ENCODE measurements at places on chromosomes 6 and 20.
A peak's percentile ranks its signal among the peaks of the same experiment; 100 is the strongest.

GRCh38 chr20:6502219-6502618, 265.3 kb upstream of the BMP2 start:
- no peak for DNase-seq

DNA sequence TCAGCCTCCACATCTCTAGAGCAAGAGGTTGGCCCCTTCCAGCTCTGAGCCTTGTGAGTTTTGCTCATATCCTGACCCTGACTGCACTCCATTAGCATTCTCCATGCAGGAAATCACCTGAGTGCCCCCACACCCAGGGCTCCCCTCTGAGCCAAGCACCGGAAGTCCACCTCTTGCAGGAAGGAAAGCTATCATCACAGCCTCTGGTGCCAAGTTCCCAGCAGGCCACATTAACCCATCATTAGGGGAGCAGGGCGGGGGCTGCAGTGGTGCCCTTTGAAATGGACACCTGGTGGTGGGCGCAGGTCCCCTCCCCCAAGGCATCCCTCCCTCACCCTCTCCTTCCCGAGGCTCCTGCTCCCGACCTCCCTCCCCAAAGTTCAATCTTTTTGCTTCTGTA, 16.1 kb downstream of the GRM4 start:
- no peak for DNase-seq

GRCh38 chr6:116461932-116462885, 1.0 kb downstream of the CALHM6 start:
- no peak for DNase-seq

- no peak for DNase-seq
These were observed 9.9 kb downstream of the BPIFA2 start for GRCh38 chr20:33177866-33178265.

DNA sequence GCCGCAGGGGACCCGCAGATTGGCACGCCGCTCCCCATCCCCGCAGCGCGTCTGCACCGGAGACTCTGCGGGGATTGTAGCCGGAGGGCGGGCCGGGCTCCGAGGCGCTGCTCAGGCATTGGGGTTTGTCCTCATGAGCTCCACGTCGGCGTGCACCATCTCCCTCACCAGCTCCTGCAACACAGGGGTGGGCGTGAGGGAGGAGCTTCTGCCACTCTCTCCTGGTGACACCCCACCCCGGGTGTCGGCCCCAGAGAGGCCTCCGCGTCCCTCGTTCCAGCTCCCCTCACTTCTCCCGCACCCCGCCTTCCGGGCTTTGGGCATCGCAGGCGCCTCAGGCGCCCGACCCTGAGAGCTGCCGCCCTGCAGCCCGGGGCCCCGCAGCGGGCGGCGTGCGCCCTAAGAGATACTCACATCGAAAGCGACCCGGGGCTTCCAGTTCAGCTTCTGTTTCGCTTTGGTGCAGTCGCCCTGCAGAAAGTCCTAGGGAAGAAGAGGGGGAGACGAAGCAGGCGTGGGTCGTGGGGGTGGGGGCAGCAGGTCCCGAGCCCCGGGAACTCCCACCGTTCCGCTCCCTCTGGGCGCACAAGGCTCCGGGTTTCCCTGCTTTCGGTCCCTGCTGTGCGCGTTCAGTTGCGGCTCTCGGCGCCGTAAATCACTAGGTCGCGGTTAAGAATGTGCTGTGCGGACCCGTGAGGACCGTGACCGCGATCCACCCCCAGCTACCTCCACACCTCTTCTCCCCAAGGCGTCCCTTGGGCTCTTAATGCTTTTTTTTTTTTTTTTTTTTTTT, 14.5 kb downstream of the FOXC1 start:
- no peak for DNase-seq

DNA sequence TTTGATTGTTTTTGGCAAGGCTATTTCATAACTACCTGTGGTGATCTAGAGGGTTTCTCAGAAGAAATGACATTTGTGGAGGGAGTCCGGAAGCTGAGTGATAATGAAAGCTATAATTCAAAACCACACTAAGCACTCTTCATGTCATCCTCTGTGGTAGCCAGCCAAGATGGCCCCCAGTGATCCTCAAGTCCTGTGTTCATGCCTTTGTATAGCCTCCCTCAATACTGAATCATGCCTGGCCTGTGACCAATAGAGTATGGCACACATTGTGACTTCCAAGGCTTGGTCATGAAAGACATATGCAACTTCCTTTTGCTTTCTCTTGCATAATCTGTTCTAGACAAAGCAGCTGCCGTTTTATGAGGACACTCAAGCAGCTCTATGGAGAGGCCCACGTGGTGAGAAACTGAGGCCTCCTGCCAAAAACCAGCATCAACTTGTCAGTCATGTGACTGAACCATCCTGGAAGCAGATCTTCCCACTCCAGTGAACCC, 12.8 kb upstream of the DNAAF9 start:
- no peak for DNase-seq

- no peak for DNase-seq
These were observed 150.3 kb downstream of the CDK19 start for GRCh38 chr6:110664933-110665332.

- no peak for DNase-seq
These were observed 38.3 kb upstream of the SAMHD1 start for GRCh38 chr20:36989797-36990196.

- no peak for DNase-seq
These were observed 58.8 kb downstream of the REV3L start for GRCh38 chr6:111423960-111424846.

DNA sequence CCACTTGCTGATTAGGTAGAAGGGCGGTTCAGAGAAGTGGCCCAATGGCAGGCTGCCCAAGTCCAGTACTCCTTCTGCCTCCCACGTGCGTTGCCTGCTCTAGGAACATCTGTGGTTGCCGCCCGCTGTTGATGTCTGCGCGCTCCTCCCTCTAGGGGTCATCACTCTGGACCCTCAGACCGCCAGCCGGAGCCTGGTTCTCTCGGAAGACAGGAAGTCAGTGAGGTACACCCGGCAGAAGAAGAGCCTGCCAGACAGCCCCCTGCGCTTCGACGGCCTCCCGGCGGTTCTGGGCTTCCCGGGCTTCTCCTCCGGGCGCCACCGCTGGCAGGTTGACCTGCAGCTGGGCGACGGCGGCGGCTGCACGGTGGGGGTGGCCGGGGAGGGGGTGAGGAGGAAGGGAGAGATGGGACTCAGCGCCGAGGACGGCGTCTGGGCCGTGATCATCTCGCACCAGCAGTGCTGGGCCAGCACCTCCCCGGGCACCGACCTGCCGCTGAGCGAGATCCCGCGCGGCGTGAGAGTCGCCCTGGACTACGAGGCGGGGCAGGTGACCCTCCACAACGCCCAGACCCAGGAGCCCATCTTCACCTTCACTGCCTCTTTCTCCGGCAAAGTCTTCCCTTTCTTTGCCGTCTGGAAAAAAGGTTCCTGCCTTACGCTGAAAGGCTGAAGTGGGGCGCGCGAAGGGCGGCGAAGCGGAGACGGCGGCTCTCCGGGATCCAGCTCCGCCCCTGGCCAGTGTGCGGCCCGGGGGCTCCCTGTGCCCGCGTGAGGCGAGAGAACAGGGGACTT, 8.5 kb downstream of the TRIM15 start:
- no peak for DNase-seq

- DNase-seq: peak; percentile 15
These were observed 278.4 kb downstream of the LRFN2 start for GRCh38 chr6:40308533-40309306.

GRCh38 chr6:37083243-37084138, 78.0 kb downstream of the FGD2 start:
- no peak for DNase-seq

- DNase-seq: no peak
These were observed 84.1 kb downstream of the TNFAIP3 start for GRCh38 chr6:137951064-137951597.

DNA sequence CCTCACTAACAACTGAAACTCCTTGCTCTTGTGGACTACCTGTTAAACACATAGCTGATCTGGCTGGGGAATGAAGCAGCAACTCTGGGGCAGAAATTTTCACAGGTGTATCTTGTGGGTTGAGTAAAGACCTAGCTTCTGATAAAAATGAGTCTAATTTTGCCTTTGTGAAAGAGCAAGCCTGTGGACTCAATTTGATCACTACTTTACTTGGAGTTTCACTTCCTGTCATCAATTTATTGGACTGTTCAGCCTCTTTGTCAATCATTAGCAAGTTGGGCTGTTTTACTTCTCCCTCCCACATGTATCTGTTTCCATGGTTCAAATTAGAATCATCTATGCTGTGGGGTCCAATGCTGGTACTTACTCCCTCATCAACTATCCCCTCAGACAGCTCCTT, 29.6 kb upstream of the CRIP3 start:
- DNase-seq: no peak

- no peak for DNase-seq
These were observed 687 bp downstream of the SLC35A1 start for GRCh38 chr6:87473419-87473903.

- DNase-seq: no peak
These were observed 150.5 kb upstream of the PRSS16 start for GRCh38 chr6:27096834-27097511.

DNA sequence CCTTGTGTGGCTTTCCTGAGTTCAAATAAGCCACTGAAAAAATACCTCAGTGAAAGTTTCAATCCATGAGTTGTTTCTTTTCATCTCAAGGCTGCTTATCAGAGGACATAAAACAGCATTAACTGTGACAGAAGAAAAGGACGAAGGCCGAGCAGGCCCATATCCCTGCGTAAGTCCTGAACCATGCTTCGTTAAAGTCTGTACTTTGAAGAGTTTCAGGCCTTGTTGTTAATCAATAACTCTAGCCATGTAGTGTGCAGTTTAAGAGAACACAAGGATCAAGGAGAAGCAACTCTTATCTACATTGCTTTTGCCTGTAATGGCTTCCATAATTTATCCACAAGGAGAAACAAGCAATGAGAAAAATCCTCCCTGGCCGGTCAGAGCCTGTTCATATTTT, 165.4 kb downstream of the UST start:
- DNase-seq: no peak

DNA sequence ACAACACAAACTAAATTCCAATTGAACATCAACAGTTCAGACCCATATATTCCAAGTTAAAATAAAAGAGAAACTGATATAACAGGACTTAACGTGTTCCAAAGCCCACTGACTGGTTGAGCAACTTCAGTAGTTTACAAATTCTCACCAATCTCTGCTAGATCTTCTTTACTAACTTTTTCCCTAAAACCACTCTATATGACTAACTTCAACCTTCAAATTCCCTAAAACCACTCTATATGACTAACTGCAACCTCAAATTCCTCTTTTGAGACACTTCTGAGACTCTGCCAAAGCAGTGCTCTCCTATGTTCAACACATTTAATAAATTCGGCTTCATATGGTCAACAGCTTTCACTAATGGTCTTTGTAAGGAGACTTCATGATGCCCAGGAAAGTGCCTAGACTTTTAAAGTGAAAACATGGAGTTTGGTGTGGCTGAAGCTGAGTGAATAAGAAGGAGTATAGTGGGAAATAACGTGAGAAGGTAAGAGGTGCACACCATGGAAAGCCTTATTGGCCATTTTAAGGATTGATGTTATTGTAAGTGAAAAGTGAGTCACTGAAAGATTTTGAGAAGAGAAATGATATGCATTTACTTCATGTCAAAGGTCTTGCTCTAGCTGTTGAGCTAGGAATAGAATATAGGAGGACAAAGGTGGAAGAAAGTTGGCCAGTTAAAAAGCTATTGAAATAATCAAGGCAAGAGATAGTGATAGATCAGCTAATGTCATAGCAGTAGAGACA, 134.0 kb upstream of the HCRTR2 start:
- peak; percentile 44 for DNase-seq

GRCh38 chr6:1538369-1538768, 71.3 kb upstream of the FOXC1 start:
- DNase-seq: no peak

- no peak for DNase-seq
These were observed 270.7 kb upstream of the TAB2 start for GRCh38 chr6:149046822-149047246.

GRCh38 chr6:158086504-158087223, 81.4 kb downstream of the SERAC1 start:
- no peak for DNase-seq

GRCh38 chr20:53986037-53986650, 84.2 kb downstream of the BCAS1 start:
- DNase-seq: no peak

GRCh38 chr20:37990571-37991151, 42.6 kb downstream of the TTI1 start:
- DNase-seq: no peak

- peak; percentile 79 for DNase-seq
These were observed 9.9 kb upstream of the HLA-B start for GRCh38 chr6:31366693-31367470.

DNA sequence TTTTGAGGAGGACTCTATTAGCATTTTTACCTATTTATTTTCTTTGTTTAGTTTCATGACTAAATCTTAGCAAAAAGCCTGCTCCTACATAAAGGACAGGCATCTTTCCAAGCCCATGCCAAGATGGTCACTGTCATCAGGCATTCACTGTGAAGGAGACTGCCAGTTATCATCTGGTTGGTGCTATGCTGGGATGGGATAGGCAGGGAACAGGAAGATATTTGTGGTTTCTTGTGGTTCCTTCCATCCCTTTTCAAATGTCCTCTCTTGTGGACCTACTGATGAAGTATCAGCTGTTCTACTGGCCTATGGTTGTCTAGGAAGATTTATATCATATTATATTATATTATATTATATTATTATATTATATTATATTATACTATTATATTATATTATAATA, 107.0 kb downstream of the MCHR2 start:
- no peak for DNase-seq

DNA sequence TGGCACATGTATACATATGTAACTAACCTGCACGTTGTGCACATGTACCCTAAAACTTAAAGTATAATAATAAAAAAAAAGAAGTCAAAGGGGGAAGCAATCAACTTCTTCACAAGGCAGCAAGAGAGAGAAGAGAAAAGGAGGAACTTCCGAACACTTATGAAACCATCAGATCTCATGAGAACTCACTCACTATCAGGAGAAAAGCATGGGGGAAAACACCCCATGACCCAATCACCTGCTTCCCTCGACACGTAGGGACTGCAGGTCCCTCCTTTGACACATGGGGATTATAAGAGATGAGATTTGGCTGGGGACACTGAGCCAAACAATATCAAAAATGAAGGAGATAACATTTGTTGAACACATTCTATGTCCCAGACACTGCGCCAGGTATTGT, 94.8 kb upstream of the PHACTR1 start:
- no peak for DNase-seq

- DNase-seq: no peak
These were observed 12.0 kb downstream of the SLC12A5 start for GRCh38 chr20:46040902-46041535.

DNA sequence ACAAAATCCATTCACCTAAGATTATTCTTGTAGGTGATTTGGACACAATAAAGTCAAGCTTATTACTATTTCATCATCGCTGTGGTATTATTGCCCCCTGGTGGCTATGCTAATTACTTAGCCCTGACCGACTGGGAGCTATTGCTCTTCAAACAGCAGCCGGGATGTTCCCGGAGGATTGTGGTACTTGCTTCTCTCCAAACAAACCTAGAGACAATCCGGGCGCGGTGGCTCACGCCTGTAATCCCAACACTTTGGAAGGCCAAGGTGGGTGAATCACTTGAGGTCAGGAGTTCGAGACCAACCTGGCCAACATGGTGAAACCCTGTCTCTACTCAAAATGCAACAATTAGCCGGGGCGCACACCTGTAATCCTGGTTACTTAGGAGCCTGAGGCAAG, 15.4 kb upstream of the STMND1 start:
- peak; percentile 55 for DNase-seq
